ENCODE measurements at places on chromosomes 16 and 17. TPM values are rescaled to one million over a fixed set of nuclear protein-coding genes. Genes with fewer than 3 reads are reported as not detected.

The SRL gene
- total RNA-seq, result 0.92 TPM

The KRTAP3-3 gene
- total RNA-seq, result not detected

The RABEP2 gene
- total RNA-seq, result 25.7 TPM

The FADS6 gene
- not detected for total RNA-seq

The GDPD3 gene
- total RNA-seq, result 178 TPM

The LPCAT2 gene
- 1.4 TPM for total RNA-seq

The CETP gene
- total RNA-seq, result not detected

The SPNS3 gene
- not detected for total RNA-seq

The RNF167 gene
- 57.1 TPM for total RNA-seq

The CBFA2T3 gene
- total RNA-seq, result 3.5 TPM

The ARHGDIG gene
- total RNA-seq, result 8.4 TPM

The JPH3 gene
- 0.73 TPM for total RNA-seq

The MPO gene
- not detected for total RNA-seq

The RNF112 gene
- not detected for total RNA-seq
